Fibroblast of skin of abdomen (primary cell): ENCODE measurements at places on chromosomes 6 and 20.

DNA sequence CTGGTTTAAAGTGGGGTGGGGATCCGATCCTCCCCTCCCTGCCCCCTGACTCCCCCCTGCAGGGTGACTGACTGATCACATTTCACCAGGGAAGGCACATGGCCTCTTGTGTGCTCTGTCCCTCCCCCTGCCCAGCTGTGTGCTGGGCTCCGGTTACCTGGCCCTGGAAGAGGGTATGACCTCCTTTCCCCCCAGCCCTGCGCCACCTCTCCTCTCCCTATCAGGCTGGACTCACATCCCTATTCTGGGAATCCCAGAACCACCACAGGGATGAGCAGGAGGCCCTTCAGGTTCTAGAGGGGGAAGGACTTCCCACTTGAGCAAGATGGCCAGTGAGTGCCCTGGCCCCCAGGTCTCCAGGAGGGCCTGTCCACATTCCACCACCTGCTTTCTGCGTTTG, 2.1 kb upstream of the IP6K3 start:
- DNase-seq = no peak

DNA sequence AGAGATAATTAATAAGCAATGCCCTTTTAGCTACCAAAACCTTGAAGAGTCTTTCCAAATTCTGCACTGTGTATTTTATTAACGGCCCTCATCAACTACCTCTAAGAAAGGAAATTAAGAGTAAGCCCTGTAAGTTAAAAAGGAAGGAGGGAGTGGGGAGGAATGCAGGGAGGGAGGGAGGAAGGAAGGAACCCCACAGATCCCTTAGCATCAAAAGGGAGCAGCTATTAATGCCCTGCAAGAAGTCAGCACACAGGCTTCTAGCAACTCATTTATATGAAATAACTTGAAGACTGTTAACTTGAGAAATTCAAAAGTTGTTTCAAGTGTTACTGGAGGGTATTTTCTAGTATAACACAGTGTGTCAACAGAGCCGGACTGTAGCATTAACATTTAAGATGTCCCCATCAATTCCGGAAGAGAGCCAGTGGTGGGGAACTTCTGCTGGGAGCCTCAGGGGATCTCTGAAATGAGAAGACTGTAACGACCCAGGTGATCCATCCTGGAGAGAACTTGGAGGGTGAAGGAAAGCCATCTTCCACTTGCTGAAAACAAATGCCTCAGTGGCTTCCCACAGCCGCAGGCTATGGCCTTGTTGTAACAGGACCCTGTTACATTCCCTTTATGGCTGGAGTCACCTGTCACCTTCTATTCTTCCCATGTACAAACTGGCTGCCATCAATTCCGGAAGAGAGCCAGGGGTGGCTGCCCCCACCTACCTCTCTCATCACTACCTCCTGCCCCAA, 33.2 kb downstream of the SLC22A23 start:
- DNase-seq = no peak

- no peak for DNase-seq
Observed at GRCh38 chr6:90905351-90905750, 318.5 kb upstream of the MAP3K7 start.

- DNase-seq = no peak
Observed at GRCh38 chr6:93848031-93848742, 428.8 kb upstream of the EPHA7 start.

- DNase-seq = no peak
Observed at GRCh38 chr6:91633374-91634111, 1046.7 kb upstream of the MAP3K7 start.

- no peak for DNase-seq
Observed at GRCh38 chr6:24743944-24744335, 25.0 kb upstream of the C6orf62 start.

GRCh38 chr6:39361657-39362486, 39.4 kb upstream of the KCNK16 start:
- DNase-seq = peak; percentile 65

GRCh38 chr6:220721-221475, 71.4 kb upstream of the DUSP22 start:
- DNase-seq = peak; percentile 64

DNA sequence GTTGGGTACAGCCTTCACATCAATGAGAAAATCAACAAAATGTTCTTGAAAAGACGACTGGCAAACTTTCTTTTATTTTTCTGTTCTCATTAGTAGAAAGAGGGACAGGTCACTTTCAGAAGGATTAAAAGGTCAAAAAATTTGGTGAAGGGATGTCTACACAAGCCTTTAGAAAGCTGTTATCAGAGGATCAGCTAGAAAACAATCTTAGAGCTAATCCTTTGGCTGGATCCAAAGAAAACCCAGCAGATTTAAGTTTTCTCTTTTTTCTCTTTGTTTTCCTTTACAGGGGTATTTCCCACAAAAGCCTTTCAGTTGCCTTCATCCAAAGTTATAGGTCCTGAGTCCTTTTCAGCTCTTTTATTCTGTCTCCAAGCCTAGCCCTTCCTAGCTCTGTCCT, 57.3 kb upstream of the EDN1 start:
- no peak for DNase-seq

DNA sequence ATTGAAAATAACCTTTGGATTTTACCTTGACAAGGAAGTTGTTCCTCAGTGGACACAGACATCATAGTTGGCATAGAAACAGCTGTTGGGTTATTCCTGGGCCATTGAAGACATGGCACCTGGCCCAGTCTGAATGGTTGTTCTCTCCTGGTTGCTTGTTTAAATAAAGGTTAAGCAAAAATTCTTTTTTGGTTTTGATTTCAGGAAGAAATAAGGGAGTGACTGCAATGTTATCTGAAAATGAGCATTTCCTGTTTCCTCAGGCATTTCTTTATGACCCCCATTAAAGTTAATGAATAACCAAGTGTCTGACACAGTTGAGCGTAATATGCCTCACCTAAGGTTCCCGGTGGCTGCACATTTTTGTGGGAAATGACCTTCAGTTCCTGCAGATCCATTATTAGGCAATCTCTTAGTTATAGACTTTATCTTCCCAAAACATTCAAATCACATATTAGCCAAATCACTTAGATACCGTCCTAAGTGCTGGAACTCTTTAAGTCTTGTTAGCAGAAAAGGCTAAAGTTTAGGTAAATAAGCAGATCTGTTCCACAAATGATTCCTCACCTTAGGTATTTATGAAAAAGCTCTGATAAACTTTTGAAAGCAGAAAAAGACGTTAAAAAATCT, 648.7 kb upstream of the FLRT3 start:
- DNase-seq = no peak

DNA sequence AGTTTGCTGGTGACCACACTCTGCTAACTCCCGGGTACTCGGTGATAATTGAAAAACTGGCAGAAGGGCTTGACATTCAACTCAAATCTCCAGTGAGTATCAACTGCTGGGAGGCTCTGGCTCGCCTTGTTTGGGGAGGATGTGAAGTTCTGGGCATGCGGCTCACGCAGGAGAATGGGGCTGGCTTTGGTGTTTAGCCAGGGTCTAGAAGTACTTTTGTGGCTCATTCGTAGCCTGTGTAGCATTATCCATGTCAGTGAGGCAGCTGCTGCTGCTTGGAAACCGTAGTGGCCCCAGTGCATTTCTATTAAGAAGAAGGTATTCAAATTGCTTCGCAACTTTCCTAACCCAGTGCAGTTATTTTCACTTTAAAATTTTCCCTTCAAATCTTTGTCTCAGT, 52.2 kb downstream of the KDM1B start:
- DNase-seq = no peak

- DNase-seq = no peak
Observed at GRCh38 chr6:125985979-125986300, 400 bp upstream of the TRMT11 start.

- DNase-seq = no peak
Observed at GRCh38 chr6:36526066-36526465, 21.2 kb downstream of the STK38 start.

DNA sequence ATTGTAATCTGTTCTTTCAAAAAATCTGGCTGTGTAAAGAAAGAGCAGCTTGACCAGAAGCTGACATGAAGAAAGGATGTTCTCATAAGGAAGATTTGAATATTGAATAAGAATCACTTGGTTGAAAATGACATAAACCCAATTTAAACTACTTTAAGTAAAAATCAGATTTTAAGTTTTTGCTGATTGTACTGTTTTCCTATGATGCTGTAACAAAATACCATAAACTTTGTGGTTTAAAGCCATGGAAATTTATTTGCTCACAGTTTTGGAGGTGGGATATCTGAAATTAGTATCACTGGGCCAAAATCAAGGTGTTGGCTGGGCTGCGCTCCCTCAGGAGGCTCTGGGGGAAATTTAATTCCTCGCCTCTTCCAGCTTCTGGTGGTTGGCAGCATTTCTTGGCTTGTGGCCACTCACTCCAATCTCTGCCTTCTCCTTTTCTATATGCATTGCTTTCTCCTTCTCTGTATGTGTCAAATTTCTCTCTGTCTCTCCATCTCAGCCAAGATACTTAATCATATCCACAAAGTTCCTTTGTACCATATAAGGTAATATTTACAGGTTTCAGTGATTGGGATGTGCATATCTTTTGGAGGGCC, 141.2 kb upstream of the ZFP64 start:
- DNase-seq = no peak

DNA sequence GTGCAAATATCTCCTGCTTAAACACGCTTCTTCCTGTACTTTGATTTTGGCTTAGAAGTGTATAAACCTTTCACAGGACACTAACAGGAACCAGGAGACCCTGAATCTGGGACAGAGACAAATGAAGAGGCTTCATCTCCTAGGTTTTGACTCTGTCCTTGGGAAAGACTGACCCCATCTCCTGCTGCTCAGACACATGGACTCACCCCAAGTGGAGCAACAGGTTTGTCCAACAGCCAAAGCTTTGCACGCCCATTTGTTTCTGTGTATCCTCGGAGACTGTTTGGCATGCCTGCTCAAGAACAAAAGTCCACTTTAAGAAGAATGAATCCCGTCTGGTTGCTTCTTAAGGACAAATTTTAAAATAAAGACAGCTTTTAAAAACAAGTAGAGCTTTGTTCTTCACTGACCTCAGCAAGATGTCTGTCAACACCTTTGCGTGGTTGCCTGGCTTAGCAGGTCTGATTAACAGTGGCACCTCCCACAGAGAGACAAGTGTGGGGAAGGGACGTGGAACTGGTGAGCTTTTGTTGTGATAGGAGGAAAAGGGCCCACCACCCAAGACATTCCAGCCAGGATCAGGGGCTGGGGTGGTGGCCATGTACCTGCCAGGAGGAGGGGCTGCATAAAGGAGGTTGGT, 202.6 kb downstream of the SOD2 start:
- DNase-seq = no peak

DNA sequence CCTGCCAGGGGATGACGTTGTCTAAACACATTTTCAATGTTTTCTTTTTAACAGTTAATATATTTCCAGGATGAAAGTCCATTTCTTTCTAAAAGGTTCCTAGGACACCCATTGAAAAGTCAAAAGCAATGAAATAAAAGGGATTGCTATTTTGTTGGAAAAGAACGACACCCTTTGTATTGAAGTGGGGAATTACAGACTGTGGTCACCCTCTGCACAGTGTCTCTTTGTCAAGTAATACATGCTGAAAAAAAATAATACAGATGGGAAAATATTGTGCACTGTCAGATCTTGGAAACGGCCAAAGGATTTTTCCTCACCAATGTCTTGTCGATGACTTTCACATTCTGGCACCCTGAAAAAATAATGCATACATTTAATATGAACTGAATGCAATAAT, 56.9 kb downstream of the HAO1 start:
- DNase-seq = no peak

GRCh38 chr6:18045507-18045906, 58.1 kb upstream of the KIF13A start:
- DNase-seq = no peak

DNA sequence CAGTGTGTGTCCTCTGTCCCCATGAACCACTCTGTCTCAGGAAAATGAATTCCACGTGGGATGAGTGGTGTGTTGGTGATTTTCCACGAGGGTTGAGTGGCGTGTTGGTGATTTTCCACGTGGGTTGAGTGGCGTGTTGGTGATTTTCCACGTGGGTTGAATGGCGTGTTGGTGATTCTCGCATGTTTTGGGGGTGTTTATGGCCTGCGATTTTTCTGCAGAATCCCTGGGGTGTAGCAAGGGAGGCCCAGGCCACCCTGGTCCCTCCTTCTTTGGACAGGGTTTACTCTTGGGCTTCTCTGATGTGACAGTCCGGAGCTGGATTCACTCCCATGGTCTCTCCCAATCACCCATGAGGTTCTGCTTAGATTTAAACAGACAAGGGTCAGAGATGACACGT, 90.6 kb upstream of the FRMD1 start:
- no peak for DNase-seq

GRCh38 chr6:52731719-52732118, 31.6 kb downstream of the GSTA2 start:
- DNase-seq = no peak

- no peak for DNase-seq
Observed at GRCh38 chr20:53503517-53503919, 90.1 kb downstream of the ZNF217 start.

- DNase-seq = no peak
Observed at GRCh38 chr6:91114123-91114708, 527.3 kb upstream of the MAP3K7 start.
